ENCODE measurements at places on chromosomes 1 and 21. TPM values are rescaled to one million over a fixed set of nuclear protein-coding genes. Genes with fewer than 3 reads are reported as not detected.

DNA sequence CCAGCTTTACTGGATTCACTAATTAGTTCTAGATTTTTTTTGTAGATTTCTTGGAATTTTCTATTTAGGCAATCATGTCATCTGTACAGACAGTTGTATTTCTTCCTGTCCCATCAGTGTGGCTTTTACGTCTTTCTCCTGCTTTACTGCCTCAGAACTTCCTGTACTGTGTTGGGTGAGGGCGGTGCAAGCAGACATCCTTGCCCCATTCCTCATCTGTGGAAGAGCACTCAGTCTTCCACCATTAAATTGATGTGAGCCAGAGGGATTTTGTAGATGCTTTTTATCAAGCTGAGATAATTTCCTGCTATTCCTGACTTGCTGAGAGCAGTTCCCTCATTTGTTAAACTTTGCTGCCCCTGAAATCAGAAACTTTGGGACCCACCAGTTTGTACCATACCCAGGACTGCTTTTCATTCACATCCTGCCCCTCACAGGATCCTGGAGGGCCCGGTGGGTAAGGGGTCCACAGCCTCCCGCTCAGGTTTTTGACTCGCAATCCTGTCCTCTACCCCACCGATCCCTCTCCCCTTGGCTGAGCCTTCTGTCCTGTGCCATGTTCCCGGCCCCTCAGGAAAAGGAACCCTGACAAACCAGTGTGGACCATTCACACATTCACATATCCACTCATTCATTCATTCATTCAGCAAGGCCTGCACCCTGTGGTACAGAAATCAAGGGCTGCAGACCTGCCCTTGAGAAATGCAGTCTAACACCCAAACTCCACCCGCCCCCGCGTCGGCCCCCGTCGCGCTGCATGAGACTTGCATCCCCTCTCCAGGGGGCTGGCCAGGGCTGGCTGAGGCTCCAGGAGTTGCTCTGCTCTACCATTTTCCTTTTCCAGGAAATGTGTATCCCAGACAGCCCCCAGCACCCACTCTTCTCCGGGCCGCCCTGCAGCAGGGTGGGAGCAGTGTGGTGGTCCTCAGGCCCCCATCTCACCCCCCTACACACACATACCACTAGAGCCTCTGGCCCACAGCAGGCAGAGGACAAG is 246.5 kb upstream of the VAMP3 start:
- DNase-seq: no peak

GRCh38 chr1:84145068-84145467 is 997 bp downstream of the PRKACB start:
- DNase-seq: no peak

DNA sequence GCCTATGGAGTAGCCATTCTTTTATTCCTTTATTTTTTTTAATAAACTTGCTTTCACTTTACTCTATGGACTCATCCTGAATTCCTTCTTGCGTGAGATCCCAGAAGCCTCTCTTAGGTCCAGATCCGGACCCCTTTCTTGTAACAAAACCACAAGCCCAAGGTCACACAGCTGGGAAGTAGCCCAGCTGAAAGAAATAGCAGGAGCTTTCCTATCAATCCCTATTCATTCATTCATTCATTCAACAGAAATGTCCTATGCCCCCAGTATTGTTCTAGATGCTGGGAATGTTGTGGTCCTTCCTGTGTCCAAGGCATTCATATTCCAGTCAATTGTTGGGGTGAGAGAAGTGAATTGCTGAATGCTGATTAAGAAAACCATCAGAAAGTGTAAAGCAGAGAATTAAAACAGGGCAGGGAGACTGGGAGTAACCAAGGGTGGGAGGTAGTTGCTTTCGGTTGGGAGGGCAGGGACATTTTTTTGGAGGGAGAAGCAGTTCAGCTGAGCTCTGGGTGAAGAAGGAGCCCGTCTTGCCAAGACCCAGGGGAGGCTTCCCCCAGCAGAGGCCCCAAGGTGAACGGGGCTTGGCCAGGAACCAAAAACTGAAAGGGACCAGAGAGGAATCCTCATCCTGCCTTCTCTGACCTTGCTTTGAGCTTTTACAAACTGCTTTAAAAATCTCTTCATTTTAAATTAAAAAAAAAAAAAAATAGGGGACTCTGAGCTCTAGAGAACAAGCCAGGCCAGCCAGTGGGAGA is 10.8 kb downstream of the PLA2G2D start:
- no peak for DNase-seq

GRCh38 chr1:42328916-42329496 is 6.0 kb downstream of the FOXJ3 start:
- no peak for DNase-seq

GRCh38 chr1:7050751-7051665 is 265.8 kb downstream of the CAMTA1 start:
- DNase-seq: no peak

The FCN3 gene
- not detected for total RNA-seq
